Activated naive CD4-positive, alpha-beta T cell treated with Interleukin-2 at 50 U/mL for 16 hours (primary cell): ENCODE measurements at places on chromosomes 6 and 20.

DNA sequence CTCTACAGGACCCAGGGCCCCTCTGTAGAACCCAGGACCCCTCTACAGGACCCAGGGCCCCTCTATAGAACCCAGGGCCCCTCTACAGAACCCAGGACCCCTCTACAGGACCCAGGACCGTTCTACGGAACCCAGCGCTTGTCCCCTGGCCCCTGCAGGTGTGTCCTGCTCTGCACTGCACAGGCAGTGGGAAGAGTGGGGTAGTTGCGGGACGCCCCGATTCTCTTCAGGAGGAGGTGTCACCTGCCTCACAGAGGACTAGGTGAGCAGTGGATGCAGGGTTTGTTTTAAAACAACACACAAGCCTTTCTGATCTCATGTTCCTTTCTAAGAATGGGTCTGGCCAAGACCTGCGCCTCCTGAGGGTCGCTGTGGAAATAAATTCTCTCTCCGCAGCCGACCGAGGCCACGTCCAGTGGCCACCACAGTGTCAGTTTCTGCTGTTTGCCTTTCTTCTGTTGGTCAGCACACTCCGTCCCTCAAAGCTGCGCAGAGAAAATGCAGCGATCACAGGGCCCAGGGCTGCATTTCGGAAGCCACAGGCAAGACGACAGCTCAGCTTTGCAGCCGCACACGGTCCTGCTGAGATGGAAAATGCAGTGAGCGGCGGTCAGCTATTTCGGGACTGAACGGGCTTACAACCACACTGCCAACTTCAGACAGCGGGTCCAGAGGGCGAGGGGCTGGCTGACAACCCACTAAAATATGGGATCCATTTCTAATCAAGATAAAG, 135.2 kb downstream of the DLL1 start:
- no peak for DNase-seq

DNA sequence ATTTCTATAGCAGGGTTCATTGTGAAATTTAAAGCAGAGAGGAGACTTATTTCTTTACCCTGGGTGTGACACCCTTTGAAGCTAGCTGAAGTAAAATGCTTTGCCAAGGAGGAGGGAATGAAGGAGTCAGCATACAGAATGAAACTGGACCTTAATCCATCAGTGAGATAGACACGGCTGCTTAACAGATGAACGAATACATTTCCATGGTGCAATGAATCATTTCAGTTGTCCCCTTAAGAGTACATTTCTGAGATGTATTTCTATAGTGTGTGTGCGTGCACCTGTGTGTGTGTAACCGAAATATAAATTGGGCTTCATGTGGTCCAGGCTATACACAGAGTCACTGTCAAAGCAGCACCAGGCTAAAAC, 73.8 kb upstream of the CD93 start:
- no peak for DNase-seq

DNA sequence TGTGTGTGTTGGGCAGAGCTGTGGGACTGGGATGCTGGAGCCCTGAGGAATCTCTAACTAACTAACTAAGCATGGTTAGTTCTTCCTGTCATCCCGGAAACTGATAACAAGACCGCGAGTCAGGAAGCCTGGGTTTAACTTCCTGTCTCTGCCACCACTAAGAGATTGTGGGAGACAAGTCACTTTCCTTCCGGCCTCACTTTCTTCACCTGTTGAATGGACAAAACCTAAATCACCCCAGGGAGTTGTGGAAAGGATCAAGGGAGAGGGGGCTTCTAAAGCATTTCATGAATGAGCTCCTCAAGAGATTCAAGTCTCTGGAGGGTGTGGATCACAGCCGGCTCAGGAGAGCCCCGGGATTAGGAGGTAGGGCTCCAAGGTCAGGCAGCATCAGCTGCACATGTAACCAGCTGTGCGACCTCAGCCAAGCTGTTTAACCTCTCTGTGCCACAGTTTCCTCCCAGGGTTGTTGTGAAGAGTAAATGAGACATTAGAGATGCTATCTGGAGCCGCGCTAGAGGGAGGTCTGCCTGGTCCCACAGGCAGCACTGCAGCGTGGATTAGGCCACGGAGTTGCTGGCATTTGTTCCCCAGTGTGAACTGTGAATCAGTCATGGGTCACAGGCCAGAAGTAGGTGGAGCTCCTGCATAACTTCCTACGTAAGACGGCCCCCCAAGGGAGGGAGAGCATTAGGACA, 105.1 kb downstream of the TOX2 start:
- DNase-seq: peak; percentile 22

DNA sequence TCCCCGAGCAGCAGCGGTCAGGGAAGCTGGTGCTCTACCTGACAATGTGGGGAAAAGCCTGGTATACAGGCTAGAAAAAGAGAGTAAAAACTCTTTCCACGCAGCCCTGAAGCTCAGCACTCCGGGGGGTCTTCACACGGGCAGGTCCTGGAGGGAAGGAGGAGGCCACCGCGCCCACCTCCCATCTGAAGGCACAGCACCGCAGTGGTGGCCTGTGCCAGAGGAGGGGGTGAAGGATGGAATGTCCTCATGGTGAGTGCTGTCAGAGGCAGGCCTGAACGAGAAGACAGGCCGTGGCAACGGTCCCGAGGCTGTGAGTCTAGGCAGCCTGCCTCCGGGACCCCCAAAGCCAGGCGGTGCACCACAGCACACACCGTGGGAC, 5.8 kb downstream of the SLC2A4RG start:
- DNase-seq: no peak

GRCh38 chr6:12022953-12023388, 10.9 kb downstream of the HIVEP1 start:
- no peak for DNase-seq

GRCh38 chr6:45310118-45310788, 17.9 kb upstream of the RUNX2 start:
- DNase-seq: no peak

DNA sequence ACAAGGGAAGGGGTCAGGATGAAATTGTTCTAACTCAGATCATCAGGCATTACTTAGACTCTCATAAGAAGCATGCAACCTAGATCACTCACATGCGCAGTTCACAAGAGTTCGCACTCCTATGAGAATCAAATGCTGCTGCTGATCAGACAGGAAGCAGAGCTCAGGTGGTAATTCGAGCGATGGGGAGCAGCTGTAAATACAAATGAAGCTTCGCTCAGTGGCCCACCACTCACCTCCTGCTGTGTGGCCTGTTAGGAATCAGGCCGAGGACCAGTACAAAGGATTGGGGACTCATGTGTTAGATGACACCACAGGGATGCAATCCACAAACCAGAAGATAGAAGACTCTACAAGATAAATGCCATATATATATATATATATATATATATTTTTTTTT, 31.5 kb upstream of the TOP1 start:
- DNase-seq: no peak

GRCh38 chr6:106476331-106477105, 116.0 kb downstream of the CRYBG1 start:
- no peak for DNase-seq

- DNase-seq: peak; percentile 59
Measured at GRCh38 chr6:157761331-157761921, 61.6 kb upstream of the SNX9 start.

GRCh38 chr20:50353289-50353961, 156.8 kb upstream of the PTPN1 start:
- no peak for DNase-seq

DNA sequence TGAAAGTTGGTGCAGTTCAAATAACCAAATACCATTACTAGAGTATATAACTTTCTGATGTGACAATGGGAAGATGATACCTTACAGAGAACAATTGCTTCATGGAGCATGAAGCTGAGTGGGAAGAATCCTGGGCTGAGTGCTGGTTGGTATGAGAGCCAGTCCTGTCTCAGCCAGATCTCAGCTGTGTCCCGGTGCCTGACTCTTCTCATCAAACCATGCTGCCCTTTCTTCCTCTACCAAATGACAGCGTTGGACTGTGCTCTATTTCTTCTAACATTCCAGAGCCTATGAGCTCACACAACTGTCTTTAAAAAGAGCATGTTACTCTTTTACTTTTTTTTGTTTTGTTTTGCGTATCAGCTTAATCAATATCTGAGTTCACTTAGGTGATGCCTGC, 27.5 kb upstream of the PBOV1 start:
- no peak for DNase-seq
